ENCODE measurements at places on chromosomes 1 and 21.

- no peak for DNase-seq
These were observed 608.8 kb upstream of the CHRM3 start for GRCh38 chr1:238777551-238777950.

DNA sequence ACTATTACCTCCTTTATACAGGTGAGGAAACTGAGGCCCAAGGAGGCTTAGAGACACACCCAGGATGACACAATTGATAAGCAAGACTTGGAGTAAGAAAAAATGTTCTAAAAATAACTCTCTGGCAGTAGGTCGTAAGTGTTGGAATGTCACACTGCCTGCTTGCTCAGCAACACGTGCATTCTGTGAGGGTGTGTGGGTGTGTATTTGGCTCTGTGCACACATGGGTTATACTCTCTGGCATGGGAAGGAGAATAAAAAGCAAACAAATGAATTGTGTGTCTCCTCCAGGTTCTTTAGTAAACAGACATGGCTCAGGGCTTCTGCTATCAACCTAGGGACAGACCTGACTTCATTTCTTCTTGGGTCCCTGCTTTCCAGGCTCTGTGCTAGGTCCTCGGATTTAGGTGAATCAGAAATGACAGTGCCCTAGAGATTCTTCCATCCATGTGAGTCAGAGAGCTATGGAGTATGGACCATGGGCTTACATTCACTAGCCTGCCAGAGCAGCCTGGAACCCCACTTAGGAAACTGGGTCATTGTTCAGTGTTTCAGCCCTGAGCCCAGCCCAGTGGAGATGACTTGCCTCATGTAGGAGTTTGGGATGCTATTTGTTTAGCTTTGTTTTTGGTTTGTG, 72.4 kb downstream of the ELAVL4 start:
- no peak for DNase-seq

DNA sequence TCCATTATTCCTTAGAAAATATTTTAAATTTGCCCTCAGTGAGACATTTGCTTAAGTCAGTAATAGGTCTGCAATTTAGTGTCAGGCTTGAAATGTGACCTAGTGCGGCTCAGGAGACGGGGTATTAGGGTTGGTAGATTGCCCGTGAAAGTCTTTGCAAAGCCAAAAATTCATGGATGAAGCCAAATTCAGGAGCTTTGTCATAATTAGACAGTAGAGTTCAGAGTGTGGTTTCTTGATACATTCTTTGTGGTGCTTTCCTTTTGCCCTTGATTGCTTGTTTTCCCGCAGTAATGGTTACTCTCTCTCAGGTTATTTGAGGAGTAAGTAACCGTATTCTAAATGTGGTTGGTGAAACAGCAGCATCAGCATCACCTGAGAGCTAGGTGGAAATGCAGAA, 120.7 kb downstream of the RPS6KC1 start:
- DNase-seq: no peak

DNA sequence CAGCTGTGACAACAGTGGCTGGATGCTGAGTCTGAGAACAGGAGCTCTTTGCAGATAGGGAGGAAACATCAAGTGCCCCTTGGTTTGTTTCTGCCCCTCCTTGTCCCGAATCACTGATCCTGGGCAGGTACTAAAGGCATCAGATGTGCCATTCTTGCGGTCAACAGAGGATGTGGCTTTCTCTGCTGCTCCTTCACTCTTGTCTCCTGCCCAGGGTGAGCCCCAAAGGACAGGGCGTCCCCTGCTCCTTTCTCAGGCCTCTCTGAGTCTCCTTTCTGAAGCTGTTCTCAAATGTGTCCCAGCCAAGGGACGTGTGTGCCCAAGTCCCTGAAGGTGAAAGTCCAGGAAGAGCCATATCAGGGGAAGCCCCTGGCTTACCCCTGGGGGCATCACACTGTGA, 31.7 kb downstream of the SLC37A1 start:
- DNase-seq: no peak

- DNase-seq: no peak
These were observed 16.6 kb downstream of the STX12 start for GRCh38 chr1:27789540-27790041.

DNA sequence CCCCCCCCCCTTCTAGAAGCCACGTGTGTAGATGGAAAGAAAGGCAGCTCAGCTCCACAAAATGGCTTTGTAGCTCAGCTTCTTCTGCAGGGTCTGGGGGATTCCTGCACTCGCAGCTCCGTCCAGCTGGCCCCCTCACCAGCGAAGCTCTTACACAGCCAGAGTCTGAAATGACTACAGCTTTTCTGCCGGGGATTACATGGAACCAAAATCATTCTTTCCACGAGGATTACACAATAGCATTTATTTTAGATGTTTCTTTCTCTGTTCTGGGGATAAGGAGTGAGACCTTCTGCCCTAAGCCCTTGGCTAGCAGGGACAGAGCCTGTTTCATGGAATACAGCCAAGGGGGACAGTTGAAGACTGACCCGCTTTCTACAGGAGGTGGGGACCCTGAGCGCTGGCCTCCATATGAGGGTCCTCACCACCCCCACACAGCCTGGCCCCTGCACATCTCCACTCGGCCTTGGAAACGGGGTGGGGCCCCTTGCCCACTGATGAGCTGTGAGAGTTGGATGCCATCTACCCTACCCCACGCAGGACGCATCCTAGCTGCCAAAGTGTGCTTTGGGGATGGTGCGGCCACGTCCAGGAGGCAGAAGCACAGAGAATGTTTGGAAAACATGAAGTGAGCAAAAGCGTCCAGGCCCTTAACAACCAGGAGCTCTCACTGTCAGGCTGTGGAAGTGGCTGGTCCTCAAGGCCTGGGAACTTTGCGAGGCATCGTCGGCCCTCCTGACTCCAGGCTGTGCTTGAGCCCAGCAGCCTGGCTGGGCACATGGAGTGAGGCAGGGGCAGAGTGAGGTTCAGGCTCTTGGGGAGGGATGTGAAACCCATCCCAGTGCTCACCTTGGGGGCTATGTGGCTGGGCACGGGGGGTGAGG, 14.5 kb downstream of the ACTRT2 start:
- DNase-seq: no peak

GRCh38 chr1:192539297-192540092, 36.1 kb upstream of the RGS1 start:
- no peak for DNase-seq

DNA sequence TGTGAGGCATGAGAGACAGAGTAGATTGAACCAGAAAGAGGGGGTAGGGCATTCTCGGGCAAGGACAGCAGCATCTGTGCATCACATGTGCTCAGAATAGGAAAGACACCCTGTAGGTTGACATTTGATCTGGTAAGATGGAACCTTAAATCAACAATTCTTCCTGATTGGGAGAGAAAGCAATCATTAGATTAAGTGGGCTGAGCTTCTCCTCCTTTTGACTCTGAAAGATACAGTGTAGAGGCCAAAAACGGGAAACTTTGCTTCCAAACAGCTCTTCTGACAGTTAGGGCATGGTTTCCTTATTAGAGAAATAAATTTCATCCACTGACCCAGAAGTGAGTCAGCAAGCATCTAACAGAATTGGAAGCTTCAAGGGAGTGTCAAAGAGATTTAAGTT, 9.7 kb downstream of the KIF14 start:
- DNase-seq: no peak

DNA sequence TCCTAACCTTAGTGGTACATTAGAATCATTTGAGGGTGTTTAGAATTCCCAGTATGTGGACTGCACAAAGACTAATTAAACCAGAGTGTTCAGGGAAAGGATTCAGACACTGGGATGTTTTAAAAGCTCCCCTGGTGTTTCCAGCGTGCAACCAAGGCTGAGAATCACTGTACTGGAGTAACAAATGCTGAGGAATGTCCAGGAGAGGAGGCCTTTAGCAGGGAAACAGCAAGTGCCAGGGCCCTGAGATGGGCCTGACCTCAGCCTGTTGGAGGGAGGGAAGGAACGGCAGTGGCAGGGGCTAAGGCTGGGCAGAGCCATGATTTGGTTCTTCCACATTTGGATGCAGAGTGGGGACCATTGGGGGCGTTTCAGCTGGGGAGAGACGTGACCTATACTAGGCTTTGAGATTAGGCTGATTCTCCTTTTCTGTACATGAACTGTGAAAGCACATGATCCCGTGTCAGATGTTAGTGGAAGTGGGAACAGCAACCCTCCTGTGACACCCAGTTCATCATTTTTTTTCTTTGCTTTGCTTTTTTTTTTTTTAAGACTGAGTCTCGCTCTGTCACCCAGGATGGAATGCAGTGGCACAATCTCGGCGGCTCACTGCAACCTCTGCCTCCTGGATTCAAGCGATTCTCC, 49.3 kb downstream of the KANK4 start:
- no peak for DNase-seq

GRCh38 chr1:224747578-224747977, 131.5 kb downstream of the CNIH3 start:
- no peak for DNase-seq

DNA sequence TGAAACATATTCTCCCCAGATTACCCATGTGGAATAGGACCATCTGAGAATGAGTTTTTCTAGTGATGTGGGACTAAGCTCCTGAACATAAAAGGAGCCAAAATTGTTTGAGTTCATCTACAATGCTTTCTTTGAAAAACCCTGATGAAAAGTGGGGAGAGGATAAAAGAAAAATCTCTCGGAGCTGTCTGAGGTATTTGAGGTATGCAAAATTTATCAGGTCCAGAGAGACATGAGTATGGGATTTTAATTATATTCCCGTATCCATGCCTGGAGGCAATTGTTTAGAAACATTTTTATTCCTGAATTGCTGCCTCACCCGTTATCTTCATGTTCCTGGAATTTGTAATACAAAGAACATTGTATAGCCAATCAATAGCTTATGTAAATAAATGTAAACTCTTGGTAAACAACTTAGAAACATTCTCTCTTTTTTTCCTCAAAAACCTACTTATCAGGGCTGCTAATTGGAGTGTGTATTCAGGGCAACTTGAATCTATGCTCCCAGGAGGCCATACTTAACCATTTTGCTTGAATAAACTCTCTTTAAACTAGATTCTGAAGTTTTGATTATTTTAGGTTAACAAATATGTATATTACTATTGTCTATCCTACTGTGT, 109.3 kb upstream of the OLFM3 start:
- DNase-seq: no peak

- no peak for DNase-seq
These were observed 121.8 kb downstream of the HMGB4 start for GRCh38 chr1:33985656-33986055.

GRCh38 chr1:165988275-165988674, 160.9 kb downstream of the UCK2 start:
- no peak for DNase-seq

DNA sequence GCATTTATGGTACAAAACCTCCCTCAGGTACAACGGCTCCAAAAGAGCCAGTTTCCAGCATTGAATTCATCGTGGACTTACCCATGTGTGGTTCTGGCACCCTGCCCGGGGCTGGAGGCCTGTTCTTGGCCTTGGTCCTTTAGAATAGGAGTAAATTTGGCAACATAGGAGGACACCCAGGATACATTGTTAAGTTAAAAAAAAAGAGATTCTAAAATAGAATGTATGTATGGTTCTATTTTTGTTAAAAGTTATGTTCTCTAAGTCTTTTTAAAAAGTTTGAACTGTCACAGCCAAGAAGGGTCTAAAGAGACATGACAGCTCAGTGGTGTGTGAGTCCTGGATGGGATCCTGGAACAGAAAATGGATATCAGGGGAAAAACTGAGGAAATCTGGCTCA, 25.9 kb downstream of the EPHX1 start:
- no peak for DNase-seq

DNA sequence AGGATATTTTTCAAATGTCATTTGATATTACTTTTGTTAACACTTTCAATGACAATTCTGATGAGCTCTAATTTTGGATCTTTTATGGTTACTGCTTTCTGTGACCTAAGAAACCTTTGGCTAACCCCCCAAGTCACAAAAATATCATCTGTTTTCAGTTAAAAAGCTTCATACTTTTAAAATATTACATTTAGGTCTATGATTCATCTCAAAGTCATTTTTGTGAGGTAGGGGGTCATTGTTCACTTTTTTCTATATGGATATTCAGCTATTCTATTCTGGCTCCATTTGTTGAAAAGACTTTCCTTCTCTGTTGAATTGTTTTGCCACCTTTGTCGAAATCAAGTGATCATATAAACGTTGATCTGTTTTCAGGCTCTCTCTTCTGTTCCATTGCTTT, 44.8 kb downstream of the UCHL5 start:
- no peak for DNase-seq

- DNase-seq: no peak
These were observed 6.6 kb downstream of the BCAN start for GRCh38 chr1:156648496-156648895.

DNA sequence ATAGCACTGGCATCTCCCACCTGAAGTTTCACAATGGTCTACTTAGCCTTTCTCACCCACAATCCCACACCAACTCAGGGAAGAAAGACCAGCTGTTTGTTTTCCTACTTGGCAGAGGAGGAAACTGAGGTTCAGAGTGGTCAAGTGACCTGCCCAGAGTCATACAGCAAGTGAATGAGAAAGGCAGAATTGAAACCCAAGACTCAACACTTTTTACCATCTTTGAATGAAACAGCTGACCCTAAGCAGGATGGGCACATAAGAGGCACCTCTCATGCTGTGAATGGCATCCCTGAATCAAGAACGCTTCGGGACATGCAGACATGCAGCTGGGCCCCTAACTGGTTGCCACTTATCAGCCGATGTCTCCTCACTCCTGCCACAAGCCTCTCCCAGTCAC, 193.8 kb downstream of the HIVEP3 start:
- DNase-seq: no peak

DNA sequence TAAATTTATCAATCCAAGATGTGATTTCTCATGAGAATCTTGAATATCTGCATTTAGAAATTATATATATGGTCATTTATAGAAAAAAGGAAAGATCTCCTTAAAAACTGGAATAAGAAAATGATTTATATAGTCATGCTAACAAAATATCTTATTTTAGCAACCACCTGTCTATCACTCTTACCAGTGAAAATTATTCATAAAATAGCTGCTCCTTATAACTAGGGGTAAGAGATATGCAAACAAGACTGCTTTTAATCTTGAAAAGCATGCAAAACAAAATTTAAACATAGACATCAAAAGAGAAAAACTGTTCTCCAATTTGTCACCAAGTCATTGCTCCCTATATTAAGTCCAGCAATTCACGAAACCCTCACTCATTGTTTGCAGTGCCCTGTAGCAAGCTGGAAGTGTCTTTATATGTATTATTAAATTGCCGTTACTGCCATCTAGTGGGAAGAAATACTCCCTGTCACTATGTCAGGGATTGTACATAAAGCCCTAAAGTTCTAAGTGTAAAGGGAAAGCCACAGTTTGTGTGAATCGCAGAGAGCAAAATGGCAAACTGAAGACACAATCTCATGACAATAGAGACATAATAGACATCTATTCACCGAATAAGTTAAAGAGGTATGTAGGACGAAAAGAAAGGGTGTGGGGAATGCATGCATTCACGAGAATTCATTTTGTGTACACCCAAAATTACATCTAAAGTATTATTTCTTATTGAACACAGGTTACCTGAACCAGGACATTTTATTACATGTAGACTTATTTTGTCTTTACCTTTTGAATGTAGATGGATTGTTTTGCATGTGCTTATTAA, 600.5 kb downstream of the USP25 start:
- DNase-seq: no peak

DNA sequence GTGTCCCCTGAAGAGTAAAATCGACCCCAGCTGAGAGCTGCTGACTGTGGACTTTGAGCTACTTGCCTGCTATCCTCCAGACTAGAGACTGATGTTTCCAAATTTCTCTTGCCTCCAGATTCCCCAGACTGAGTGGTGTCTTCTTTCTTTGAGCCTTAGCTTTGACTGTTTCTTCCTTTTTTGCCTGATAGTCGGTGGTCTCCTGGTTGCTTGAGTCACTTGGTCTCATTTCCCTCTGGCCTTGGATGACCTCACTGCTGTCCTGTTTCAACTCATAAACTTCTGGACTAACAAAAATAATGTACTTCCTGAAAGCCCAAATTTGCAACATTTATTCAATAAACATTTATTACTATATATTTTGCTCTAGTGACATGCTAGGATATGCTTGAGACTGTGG, 52.9 kb upstream of the DIPK1A start:
- DNase-seq: no peak

Measured in GOT3 (cell line).